ENCODE measurements at places on chromosomes 4 and X.

GRCh38 chr4:118036336-118036735, 2.0 kb downstream of the NDST3 start:
- DNase-seq: no peak

- DNase-seq: no peak
Observed at GRCh38 chrX:130071611-130072344, 38.5 kb downstream of the ELF4 start.

- no peak for DNase-seq
Observed at GRCh38 chr4:153901220-153901619, 112.3 kb upstream of the SFRP2 start.

- no peak for DNase-seq
Observed at GRCh38 chrX:136166221-136166855, 19.0 kb downstream of the FHL1 start.

DNA sequence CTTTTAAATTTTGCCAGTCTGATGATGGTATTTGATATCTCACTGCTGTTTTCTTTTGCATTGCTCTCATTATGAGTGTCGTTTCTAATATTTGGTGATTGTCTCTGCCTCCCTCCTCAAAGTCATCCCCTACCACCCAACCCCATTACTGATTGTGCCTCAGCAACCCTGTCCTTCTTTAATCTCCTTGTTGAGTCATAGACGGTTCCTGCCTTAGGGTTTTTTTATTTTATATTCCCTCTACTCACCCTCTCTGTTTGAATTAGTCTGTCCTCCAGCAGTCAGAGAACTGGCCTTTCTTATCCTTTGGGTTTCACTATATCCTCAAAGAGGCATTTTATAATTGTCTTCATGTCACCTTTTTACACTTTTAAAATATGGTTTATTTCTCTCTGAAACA, 409.3 kb upstream of the CPEB2 start:
- no peak for DNase-seq

- no peak for DNase-seq
Observed at GRCh38 chr4:138233313-138234034, 8.7 kb downstream of the SLC7A11 start.

- no peak for DNase-seq
Observed at GRCh38 chrX:36867143-36867542, 141.0 kb upstream of the FAM47C start.

Data from stimulated activated CD8-positive, alpha-beta memory T cell treated with anti-CD3 and anti-CD28 coated beads, Interleukin-12 subunit alpha, Interleukin-12 subunit beta, amount 100 ng/mL, for 1 hour (primary cell).